ENCODE measurements at places on chromosomes 16 and 17.

- no peak for DNase-seq
These were observed 145.0 kb downstream of the SLC39A11 start for GRCh38 chr17:72947475-72947874.

GRCh38 chr17:19320876-19321275 is 41.6 kb downstream of the B9D1 start:
- no peak for DNase-seq

DNA sequence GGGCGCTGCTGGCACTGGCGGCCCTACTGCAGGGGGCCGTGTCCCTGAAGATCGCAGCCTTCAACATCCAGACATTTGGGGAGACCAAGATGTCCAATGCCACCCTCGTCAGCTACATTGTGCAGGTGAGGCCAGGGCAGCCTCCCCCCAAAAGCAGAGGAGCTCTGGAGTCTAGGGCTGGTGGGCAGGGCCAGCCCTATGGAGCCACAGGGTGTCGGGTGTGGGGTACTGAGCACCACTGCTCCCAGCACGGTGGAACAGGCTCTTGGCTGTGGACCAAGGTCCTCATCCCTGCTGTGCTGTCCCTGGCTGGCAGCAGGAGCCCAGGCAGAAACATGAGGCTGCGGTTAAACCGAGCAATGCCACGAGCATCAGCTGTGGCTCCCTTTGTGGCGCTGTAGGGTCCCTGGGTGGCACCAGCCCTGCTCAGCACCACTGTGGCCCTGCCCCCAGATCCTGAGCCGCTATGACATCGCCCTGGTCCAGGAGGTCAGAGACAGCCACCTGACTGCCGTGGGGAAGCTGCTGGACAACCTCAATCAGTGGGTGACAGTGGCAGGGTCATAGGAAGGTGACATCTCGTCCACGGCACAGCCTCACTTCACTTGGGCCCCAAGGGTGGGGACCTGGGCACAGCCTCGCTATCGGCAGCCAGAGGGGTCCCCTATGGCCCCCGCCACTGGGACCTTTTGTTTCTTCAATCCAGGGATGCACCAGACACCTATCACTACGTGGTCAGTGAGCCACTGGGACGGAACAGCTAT is 1.1 kb downstream of the DNASE1 start:
- DNase-seq, result no peak

- DNase-seq, result peak; percentile 85
These were observed 53.4 kb downstream of the HSD17B2 start for GRCh38 chr16:82088483-82088882.

DNA sequence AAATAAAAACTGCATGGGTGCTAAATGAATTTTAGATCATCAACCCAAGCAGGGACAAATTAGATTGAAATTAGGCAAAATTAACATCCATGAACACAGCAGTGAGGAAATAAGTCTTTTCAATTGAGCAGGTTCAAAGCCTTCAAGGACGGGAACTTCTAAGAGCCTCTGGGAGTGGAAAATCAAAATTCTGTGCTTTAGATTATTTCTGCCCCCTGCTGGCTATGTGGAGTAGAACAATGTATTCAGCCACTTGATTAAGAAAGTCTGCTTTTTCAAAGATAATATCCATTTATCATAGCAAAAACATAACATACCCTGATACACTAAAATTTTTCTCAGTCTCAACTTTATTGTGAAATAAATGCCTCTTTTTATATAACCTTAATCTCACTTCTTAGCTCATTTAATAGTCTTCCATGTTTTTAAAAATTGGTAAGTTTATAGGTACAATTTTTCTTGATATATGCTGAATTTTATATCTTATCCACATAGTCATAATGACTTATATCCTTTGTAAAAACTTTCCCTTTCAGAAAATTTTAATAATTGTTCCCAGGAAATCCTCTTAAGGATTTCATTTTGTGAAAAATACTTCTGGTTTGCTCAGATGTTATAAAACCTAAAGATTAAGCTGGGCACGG is 28.1 kb upstream of the NOL11 start:
- DNase-seq, result no peak

GRCh38 chr17:45277216-45277849 is 15.4 kb upstream of the SPATA32 start:
- DNase-seq, result peak; percentile 90

DNA sequence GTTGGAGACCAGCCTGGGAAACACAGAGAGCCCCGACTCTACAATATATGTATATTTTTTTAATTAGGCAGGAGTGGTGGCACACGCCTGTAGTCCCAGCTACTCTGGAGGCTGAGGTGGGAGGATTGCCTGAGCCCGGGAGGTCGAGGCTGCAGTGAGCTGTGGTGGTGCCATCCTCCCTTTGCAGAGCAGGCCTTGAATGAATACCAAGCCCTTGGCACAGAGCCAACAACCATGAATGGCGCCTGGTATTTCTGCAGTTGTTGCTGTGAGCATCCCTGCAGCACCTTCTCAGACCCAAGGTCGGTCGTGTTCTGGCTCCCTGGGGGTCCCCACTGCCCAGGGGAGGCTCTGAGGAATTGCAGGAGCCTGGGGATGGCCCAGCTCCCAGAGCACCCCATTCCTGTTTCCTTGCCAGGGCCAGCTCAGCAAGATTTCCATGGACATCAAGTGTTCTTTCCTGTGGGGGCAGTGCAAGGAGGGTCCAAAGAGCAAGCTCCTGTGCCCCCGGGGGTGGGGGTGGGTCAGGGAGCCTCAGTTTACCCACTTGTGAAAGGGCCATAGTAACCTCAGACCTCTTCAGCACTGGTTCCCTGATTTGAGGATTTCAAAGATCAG is 25.6 kb upstream of the RMI2 start:
- no peak for DNase-seq

DNA sequence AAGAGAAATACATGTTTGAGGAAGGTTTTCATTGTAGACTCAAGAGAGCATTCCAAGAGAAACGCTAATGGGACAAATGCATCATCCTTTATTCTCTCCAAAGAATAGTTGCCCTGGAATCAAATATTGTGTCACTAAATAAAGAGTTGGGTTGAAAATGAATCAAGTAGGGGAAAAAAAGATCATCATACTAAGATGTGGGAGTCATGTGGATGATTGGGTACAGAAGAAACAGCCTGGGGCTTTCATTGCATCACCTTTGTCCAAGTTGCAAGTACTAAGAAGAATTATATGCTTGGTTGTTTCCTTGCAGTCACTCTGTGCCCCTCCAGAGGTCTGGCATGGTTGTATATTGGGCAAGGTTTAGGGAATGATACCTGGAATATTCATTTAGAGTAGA is 658.9 kb downstream of the TOX3 start:
- DNase-seq, result no peak

GRCh38 chr16:28538733-28539596 is at the start of gene NUPR1:
NUPR1 (minus strand) TSS chr16:28538974; CDS start chr16:28538907, 67 bp downstream.
- DNase-seq, result peak; percentile 91

DNA sequence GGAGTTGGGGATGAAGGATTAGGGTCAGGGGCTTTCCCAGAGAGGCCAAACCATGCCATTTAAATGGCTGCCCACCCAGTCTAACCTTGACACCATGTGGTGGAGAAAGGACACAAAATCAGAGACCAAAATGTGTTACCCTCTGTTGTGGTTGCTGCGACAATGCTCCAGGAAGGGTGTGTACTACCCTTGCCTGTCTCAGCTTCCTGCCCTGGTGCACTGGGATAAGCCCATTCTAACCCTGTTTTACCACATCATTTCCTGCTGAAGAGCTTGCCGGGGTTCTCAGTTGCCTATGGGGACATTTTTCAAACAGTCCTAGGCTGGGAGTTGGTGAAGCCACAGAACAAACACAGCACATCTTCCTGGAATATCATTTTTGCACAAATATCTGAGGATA is 4.9 kb downstream of the OR4D1 start:
- no peak for DNase-seq

GRCh38 chr16:50548125-50548908 is at the start of gene NKD1:
NKD1 (plus strand) TSS chr16:50548396; CDS start chr16:50548554, 158 bp downstream.
- peak; percentile 80 for DNase-seq

Data from right lobe of liver (tissue), 6 donors.